ENCODE measurements at places on chromosomes 6 and 20.

- DNase-seq = no peak
Measured at GRCh38 chr6:13990796-13991195, 66.0 kb downstream of the RNF182 start.

DNA sequence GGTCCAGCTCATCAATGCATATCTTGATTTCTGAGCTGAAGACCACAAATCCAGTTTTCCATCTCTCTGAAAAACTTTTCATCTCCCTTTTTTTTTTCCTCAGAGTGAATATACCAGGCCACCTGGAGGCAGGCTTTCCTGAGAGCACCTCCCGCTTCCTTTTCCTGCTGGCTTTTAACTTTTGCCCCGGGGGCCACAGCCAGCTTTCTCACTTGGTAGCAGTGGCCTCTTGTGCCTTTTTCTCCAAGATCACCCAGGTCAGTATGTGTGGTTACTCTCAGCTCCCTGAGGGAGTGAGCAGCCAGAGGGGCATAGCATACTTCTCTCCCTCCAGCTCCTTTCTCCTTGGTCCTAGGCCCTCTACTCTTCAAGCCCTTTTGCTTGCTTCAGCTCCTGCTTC, at the start of gene BTN1A1:
TSS of gene BTN1A1 (plus strand) at position 202 of the 400 bp plus-strand sequence. CDS start 984 bp downstream, outside the sequence.
- DNase-seq = no peak

DNA sequence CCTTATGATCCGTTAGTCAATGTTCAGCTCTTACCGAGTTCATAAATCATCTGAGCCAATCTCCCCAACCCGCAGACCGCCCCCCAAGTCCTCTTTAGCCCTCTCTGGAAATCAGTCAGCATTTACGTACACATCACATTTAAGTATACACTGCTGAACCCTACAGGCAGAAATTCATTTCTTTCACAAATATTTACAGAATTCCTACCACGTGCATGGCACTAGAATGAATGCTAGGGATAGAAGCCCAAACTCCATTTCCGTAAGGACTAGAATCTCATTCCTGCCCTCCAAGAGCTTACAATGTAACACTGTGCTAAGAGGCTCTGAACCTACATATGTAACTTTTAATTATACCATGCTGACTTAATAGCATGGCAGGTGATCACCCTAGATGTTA, 1.8 kb downstream of the OSER1 start:
- DNase-seq = no peak

GRCh38 chr6:34152806-34153520, 7.1 kb upstream of the GRM4 start:
- DNase-seq = no peak

DNA sequence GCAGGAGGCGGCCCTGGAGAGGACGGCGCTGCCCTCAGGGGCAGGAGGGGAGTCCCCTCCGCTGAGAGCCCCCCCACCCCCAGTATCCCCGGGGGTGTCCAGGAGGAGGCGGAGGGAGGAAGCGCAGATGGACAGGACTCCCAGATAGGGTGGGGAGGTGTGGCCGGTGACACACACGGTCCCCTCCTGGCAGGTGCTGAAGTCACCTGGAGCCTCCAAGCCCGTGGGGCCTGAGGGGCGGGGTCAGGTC, 1.4 kb downstream of the STMN3 start:
- no peak for DNase-seq

DNA sequence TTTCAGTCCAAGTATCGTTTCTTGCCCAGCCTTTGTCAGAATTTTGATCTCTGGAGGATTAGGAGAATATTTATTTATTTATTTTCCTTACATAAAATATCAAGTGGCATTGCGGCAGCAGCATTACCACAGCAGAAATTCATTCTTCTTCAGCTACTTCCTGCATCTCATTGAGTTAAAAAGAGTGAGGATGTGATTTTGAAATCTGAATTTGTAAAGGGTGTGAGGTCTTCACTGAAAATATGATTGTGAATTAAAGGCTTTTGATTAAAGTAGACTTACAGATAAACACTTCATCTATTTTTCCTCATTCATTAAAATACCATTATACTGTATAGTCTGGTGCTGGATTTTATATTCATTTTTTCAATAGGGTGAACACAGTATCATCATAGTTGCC, 328.4 kb downstream of the PRL start:
- no peak for DNase-seq

DNA sequence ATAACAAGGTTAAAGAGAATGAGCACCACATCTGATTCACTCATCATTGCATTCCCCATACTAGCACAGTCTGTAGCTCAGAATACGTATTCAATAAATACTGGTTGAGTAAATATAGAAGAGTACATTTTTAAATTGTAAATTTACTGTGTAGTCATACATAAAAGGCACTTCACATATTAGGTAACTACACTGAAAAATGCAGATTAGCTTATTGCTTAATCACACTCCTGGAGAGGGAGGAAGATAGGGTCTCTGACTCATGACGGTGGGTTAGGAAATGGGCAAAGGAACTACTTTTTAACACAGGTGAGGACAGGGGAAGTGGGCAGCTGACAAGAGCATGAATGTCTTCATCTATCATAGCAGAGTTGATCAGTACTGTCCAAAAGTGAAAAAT, 133.2 kb downstream of the TBC1D32 start:
- DNase-seq = no peak

DNA sequence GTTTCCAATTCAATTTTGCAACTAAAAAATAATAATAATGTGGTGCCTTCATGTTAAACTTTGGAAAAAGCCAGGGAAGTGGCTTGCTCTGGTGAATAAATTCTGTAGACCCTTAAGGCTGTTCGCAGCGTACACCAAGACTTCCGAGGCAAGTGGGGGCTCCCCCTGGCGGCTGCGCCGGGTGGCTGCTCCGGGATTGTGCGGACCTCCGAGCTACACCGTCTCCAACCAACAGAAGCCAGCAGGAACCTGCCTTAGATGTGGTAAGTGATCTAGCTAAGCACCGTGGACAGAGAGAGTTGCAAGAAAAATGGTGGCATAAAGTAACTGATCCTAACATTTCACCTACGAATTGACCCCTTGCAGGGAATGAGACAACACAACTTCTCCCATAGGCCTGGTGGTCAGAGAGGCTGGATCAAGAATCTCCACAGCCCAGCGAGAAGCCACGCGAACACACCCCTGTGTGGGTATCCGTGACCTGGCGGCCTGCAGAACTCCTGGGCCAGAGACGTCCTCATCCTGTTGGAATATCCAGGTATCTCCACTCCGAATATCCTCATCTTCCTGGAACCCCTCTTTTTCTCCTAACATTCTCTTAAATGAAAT, 69.6 kb downstream of the TBXT start:
- no peak for DNase-seq

DNA sequence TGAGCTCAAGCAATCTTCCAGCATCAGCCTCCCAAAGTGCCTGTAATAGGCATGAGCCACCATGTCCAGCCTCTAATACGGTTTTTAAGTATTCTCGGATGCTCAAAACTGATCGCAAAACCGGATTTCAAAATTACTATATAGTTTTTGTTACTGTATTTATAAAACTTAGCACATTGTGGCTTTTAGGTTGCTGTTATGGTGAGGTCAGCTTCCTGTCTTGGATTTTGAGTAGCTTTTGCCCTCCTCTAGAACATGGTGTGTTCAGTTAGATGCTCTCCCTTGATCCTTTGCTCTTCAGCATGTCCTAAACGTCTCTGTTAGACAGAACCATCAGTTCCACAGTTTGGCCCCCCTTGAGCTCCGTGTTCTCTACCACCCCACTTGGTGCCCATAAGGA, 96.2 kb downstream of the RPP40 start:
- no peak for DNase-seq

GRCh38 chr20:20266552-20266951, 101.4 kb upstream of the INSM1 start:
- DNase-seq = no peak

DNA sequence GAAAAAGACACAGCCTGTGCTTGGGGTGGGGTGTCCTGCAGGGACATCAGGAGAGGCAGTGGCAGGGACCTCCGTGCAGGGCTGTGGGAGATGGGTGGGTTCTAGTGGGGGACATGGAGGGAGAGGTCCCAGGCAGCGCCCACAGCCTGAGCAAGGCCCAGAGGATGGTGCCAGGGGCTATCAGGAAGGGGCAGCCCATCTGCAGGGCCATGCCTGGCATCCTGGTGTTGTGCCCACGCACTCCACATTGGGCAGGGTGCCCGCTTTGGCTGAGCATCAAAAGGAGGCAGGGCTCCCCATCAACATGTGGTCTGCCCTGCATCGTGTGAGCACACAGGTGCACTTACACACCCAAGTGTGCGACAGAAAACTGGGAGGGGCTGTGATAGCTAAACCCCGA, 184.3 kb upstream of the SNX9 start:
- DNase-seq = no peak

- DNase-seq = no peak
Measured at GRCh38 chr6:8958894-8959511, 523.7 kb upstream of the SLC35B3 start.

- DNase-seq = no peak
Measured at GRCh38 chr6:138211048-138211581, 7.2 kb downstream of the PBOV1 start.

- no peak for DNase-seq
Measured at GRCh38 chr6:158068893-158069799, 87.5 kb downstream of the SYNJ2 start.

- no peak for DNase-seq
Measured at GRCh38 chr20:57040466-57040865, 226.0 kb downstream of the BMP7 start.

GRCh38 chr6:73389854-73390253, 4.8 kb upstream of the DDX43 start:
- DNase-seq = no peak

DNA sequence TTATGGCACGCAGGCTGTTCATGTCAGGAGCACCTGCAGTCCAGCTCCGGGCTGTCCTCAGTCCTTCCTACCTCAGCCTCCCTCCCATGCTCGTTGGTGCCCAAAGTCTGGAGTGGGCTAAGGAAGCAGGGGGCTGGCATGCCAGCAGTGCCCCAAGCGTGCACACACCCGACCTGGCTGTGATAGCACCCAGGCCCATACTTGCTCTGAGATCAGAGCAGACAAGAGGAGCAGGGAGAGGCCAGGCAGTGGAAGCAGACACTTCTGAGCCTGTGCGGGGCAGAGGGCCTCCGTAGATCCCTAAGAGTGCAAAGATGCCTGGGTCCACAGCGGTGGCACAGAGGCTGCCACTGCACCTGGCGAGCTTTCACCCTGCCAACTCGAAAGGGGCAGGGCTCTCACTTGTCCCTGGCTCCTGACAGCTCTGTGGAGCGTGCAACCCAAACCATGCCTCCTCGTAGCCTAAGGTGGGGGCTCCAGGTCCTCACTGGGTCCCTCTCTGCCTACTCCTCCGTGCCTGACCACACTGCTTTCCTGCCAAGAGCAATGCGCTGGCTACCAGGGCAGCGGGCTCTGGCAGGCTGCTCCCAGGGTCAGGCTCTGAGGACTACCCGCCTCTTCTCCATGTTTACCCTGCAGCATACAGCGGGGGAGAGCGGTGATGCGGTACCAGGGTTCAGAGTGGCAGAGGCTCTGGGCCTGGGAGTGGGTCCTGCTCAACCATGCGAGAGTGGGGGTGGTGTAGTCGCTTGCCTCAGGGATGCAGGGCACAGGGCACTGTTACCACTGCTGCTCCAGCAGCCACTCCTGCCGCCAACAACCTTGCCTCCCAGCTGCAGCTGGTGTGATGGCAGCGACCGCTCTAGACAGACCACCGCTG, 59.5 kb downstream of the MANEA start:
- no peak for DNase-seq

GRCh38 chr6:161439093-161439492, 165.2 kb upstream of the AGPAT4 start:
- DNase-seq = no peak

GRCh38 chr20:18057101-18057993, at the start of gene OVOL2:
TSS of gene OVOL2 (minus strand) at chr20:18057916. CDS start at chr20:18057634, 282 bp downstream.
- DNase-seq = no peak

- DNase-seq = no peak
Measured at GRCh38 chr6:144179237-144179636, 28.9 kb downstream of the STX11 start.

DNA sequence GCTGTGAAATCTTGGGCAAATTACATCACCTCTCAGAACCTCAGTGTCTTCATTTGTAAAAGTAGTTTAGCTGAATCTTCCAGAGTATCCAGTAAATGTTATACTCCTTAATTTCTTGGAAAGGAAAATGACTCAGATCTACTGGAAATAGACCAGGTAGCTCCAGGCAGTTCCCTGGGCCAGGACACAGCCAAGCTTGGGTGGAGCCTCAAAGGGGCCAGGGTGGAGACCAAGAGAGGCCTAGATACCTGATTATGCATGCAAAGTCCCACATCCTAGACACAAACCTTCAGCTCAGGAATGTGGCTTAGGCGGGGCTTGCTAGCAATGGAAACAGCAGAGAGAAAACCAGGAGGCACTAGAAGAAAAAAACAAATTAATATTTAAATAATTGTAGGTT, 272.8 kb downstream of the MAFB start:
- no peak for DNase-seq

DNA sequence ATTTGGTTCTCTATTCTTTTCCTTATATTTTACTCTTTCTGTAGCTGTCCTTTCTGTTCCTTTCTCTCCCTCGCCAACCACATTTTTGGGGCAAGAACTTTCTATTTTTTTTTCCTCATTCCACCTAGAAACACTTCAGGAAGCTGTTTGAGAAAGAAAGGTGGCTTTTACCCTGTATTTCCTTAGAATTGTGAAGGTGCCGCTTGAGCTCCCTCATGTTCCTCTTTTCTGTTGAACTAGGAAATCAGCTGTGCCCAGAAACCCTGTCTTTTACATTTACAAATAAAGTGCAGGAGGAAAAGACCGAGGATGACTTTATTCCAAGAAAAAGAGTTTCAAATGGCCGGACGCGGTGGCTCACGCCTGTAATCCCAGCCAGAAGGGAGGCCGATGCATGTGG, 38.2 kb downstream of the OR2B2 start:
- DNase-seq = no peak

DNA sequence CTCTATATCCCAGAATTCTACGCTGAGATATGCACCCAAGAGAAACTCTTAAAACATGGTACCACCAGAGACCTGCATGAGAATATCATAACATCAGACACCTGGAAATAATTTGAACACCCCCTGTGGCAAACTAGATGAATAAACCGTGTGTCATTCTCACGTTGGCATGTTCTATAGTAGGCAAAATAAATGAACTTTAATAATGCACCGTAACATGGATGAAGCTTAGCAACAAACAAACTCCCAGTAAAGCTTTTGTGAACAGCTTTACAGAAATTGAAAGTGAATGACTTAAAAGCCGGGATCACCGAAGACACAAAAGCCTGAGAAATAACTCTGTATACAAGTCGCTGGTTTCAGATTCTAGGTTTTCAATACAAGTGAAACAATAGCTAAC, 1166.8 kb upstream of the CITED2 start:
- DNase-seq = no peak

DNA sequence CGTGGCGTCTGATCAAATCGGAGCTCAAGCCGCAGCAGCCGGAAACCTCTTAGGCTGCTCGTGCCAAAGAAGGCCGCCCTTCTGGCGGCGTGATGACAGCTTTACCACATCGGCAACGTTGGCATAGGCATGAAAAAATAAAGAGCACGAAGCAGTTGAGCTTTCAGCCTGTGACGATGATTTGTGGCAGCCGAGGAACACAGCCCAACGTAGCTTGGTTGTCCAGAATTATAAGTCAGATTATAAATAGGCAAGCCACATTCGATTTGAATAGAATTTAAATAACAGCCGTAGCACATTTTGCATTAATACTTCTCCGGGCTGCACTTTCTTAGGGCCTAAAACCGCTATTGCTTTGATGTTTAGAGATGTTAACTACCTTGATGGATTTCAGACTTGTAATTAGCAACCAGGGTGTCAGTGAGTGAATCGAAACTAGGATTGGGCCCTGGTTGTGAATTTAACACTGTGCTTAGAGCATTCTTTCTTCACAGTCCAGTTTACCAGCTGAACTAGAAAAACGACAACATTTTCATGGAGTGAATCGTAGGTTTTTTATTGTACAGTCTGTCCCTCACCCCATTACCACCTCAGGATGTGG, 864 bp upstream of the BCLAF1 start:
- DNase-seq = peak; percentile 28
